PC-9 (cell line): ENCODE measurements at places on chromosomes 7 and 10.

DNA sequence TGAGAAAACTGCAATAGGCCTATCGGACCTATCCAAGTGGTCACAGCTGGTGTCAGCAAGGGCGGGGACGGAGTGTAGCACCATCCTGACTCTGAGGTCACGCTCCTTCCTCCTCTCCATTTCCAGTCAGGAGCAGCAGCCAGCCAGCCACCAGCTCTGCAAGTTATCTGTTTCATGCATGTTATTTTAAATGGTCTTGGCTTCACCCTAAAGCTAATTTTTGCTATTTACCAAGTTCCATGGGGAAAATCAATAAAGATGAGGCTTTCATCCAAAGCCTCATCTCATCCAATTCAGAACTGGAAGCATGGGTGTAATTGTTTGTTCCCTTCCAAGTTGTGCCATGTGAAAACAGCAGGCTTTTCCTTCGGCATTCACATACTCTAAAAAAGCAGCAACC, 49.3 kb downstream of the ICA1 start:
- no peak for DNase-seq

GRCh38 chr10:12605580-12606405, 256.4 kb downstream of the CAMK1D start:
- DNase-seq: peak; percentile 81

DNA sequence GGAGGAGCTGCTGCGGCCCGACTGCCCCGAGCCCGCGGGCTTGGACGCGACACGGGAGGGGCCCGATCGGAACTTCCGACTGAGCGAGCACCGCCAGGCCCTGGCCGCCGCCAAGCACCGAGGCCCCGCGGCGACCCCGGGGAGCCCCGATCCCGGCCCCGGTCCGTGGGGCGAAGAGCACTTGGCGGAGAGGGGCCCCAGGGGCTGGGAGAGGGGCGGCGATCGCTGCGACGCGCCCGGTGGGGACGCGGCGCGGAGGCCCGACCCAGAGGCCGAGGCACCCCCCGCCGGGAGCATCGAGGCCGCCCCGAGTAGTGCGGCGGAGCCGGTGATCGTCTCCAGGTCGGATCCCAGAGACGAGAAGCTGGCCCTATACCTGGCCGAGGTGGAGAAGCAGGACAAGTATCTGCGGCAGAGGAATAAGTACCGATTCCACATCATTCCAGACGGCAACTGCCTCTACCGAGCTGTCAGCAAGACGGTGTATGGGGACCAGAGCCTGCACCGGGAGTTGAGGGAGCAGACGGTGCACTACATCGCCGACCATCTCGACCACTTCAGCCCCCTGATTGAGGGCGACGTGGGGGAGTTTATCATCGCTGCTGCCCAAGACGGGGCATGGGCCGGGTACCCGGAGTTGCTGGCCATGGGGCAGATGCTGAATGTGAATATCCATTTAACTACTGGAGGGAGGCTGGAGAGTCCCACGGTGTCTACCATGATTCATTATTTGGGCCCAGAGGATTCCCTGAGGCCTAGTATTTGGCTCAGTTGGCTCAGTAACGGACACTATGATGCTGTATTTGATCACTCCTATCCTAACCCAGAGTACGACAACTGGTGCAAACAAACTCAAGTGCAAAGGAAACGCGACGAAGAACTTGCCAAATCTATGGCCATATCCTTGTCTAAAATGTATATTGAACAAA, 1.4 kb downstream of the OTUD1 start:
- no peak for DNase-seq

DNA sequence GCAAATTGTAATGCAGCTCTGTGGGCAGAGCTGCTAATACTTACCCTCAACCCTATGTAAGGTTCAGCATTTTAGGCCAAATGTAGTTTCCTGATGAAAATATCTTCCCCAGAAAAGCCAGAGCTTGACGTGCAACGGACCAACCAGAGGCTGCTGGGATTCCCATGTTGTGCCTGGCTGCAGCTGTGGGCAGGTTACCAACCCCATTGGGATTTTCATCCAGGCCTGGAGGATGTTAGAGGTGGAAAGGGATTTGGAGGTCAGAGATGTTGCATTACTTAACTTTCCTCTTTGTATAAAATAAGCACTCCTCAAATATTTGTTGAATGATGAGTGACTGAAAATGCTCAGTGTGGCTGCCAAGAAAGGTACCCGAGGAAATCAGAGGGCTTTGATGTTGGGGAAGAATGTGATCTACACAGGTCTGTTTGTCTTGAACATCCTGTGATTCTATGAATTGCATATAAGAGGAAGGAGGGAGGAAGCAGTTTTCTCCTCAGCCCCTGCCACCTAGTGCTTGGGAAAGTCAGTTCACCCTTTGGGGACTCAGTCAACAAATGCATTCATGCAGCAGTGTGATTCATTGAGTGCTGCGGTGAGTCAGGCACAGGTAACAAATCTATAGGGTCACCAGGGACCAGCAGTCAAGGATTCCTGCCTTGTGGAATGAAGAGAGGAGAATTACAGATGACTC, 487.2 kb downstream of the RPS24 start:
- DNase-seq: peak; percentile 91

- DNase-seq: no peak
These were observed 77.2 kb downstream of the NEUROD6 start for GRCh38 chr7:31263338-31263737.

DNA sequence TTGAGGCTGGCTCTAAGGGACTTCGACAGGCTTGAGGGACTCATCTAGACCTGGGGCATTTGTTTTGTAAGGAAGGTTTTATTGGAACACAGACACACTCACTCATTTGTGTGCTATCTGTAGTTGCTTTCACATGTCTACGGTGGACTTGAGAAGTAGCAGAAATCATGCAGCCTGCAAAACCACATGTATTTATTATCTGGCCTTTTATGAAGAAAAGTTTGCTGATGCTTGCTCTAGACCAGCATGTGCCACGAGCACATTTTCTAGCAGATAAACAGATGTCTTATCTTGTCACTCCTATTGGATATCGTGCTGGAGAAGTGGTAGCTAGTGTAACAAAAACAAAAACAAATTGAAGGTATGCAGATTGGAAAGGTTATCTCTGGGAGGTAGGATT, 9.8 kb downstream of the UPP1 start:
- DNase-seq: no peak

DNA sequence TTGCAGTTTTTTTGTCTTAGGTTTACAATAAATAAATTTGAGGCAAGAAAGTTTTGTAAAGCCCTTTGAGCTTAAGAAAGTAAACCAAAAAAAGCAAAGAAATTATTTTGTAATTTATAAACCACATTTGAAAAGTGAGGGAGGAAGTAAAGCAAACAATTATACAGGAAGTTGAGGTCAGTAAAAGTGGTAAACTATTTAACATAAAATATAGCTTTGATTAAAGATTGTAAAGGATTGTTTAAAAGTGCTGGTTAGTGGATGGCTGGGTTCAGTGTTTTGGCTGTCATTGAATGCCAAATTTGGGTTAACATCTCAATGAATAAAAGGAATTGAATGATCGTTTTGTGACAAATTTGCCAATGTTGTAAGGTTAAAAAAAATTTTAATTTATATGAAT, 9.9 kb downstream of the SOSTDC1 start:
- DNase-seq: no peak

- no peak for DNase-seq
These were observed 8.2 kb upstream of the BLVRA start for GRCh38 chr7:43750016-43750887.

- no peak for DNase-seq
These were observed 63.4 kb downstream of the SRPK2 start for GRCh38 chr7:105325216-105325904.
